NCI-H146 (cell line): ENCODE measurements at places on chromosomes 12 and 14.

GRCh38 chr12:12821975-12822374 is 8.8 kb downstream of the DDX47 start:
- DNase-seq = no peak

DNA sequence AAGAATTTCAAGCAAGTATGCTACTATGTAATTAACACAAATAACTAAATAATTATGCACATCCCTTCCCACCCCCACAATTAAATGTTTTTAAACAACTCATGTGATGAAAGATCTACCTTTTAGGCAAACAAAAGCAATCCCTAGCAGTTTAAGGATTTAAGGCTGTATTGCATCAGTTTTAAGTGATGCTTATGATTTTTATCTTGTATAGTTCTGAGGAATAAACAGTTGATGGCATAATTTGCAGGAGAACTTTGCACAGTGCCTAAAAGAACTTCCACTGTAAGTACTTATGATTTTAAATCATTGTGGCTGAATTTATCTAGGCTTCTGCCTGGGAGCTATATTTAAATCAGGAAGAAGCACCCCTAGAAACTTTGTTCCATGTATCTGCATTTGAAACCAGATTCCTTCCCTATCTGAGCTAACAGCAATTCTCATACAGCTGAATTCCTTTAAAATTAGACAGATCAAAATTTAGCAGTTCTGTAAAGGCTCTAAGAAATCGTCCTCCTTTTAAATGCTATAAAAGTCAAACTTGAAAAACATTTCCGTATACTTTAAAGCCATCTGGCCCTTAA is 388.6 kb downstream of the BCAT1 start:
- DNase-seq = no peak

GRCh38 chr12:80413462-80413861 is 30.6 kb upstream of the PTPRQ start:
- peak; percentile 39 for DNase-seq

GRCh38 chr14:76964695-76965094 is 63.8 kb downstream of the IRF2BPL start:
- DNase-seq = no peak

DNA sequence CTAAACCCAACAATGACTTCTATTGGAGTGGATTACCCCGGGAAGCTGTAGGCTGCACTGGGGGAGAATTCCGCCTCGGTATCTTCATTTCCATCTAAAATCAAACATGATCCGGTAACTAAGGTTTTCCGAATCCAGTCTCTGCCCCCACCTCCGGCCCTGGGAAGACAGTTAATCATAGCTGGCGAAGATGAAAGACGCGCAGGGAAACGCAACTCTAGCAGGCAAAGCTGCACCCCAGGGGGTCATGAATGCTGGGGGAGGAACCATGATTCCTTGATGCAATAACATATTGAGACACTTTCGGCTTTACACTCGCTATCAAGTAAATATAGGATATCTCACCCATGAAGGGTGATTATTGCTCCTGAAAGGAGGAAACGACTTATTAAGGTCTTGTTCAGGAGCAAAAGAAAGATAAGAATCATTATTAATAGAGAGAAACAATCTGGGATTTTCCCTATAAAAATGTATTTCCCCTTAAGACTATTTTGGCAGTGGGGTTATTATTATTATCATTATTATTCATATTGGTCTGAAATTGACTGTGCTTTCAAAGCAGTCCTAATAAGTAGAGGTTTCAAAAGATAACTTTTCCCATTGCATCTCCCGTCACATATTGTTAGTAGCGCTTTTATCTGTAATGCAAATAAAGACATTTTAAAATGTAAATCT is 614.9 kb downstream of the VRK1 start:
- no peak for DNase-seq

- no peak for DNase-seq
These were observed 16.0 kb upstream of the ZFP36L1 start for GRCh38 chr14:68808696-68809480.

DNA sequence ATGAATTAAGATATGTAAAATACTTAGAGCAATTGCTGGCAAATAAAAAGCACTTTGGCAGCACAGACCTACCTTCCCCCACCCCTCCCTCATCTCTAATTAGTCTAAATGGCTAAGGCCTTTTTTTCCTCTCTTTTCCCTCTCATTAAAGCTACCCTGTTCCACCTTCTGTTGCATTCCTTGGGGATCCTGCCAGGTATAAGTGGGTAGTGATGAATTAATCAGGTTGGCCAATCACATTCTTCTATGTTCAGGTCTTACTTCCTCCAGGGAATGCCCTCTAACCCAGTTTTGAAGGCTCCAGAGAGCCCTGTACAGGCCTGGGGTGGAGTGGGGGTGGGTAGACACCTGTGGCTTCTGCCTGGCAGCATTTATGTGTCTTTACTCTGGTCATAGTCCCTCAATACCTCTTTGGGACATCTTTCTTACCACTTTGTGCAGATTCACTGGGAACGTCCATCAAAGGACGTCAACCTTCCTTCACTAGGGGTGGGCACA is 28.4 kb downstream of the HSPB8 start:
- DNase-seq = no peak

DNA sequence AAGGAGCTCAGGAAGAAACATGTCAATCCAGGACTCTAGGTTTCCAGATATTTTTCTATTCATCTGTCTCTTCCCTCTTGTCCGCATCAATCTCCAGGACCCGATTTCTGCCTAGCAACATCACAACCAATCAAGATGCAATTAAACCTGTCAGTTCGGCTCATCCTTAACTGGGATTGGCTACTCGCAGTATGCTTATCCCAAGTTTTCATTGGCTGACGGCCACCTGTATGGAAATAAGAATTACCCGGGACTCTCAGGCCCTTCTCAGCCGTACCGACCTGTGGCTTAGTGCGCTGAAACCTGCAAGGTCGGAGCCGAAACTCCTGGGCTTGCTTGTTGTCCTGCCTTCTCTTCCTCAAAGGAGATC is 20.4 kb upstream of the ATP5MC2 start:
- peak; percentile 98 for DNase-seq

- no peak for DNase-seq
These were observed 36.4 kb downstream of the CPNE8 start for GRCh38 chr12:38869036-38869435.

GRCh38 chr12:3935078-3935477 is 61.9 kb upstream of the PARP11 start:
- DNase-seq = no peak

GRCh38 chr12:46711756-46712155 is 114.0 kb downstream of the SLC38A4 start:
- no peak for DNase-seq

GRCh38 chr14:96400495-96400894 is 8.6 kb downstream of the AK7 start:
- no peak for DNase-seq

DNA sequence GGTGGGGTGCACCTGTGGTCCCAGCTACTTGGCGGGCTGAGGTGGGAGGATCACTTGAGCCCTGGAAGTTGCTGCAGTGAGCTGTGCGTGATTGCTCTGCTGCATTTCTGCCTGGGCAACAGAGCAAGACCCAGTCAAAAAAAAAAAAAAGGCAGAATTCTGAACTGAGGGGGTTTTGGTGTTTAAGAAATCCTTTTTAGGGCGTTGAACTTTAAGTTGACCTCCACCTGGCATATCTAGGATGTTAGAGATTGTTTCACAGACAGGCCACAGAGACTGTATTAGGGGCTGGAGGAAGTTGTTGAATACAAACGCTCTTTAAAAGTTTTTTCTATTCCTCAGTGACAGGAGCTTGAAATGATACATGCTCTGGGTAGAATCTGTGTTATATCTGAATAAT is 60.5 kb downstream of the FBXW8 start:
- DNase-seq = no peak

DNA sequence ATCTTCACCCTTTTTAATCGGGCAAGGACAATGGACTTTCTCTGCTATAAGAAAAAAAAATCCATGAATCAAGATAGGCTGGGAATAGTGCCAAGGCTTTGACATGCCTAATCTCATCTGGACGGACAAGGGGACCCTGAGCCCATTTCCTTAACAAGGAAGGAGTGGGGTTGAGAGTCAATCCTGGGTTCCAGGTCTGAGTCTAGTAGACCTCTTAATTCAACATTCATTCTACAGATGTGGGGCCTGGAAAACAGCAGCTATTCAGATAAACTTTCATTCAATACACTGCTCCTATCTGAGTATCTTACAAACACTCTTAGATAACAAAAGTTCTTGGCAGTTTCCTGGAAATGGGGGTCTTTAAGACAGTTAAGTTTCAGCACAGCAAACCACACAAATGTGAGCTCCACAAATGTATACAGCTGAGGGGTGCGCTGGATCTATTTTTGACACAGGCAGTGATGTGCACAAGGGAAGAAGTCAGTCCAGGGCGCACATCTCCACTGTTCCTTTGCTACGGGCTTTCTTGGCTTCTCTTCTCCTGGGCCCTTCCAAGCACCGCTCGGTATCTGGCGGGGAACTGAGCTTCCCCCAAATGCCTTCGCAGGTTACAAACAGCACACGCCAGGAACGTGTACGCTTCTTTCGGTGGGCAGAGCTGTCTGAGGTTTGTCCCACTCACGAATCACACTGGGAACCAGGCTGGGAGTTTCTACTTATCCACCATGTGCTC is 82.2 kb upstream of the GPR68 start:
- DNase-seq = no peak

GRCh38 chr14:77593501-77593961 is 22.9 kb downstream of the SPTLC2 start:
- no peak for DNase-seq

GRCh38 chr12:121806009-121806545 is 2.3 kb downstream of the SETD1B start:
- no peak for DNase-seq

DNA sequence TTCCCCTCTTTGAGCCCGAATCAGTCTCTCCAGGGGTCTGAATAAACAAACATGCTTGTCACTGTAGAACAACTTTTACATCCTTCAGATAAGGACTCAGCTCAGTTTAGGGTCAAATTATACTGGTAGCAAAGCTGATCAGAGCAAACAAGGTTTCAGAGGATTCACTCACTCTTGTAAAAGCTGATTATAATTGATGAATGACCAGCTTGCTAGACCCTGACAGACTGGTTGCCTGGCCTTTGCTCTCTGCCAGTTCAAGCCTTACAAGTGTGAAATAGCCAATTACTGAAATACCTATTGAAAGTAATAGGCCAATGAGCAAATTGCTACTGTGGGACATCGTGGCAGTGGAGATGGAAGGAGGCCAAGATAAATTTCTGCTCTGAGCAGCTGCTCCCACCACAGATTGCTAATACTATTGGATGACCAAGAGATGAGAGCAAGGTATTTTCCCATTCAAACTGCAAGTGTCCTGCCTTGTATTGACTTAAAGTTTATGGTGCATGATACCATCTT is 177.6 kb downstream of the PDZRN4 start:
- DNase-seq = peak; percentile 85

GRCh38 chr14:22010545-22011252 is 337.1 kb upstream of the OR4E1 start:
- DNase-seq = no peak

DNA sequence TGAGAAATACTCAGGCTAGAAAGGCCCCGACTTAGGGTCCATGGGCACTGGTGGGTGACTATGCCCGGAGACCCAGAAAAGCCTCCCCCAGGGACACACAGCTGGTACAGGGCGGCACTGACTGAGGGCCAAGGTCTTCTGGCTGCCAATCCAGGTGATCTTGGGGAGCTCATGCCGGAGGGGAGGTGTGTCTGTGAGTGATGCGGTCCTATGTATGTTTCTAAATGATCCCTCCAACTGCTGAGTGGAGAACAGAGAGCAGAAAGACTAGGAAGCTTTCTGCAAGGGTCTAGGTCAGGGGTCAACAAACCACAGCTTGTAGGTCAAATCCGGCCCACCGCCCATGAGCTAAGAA is 391 bp downstream of the SERPINA4 start:
- DNase-seq = no peak

GRCh38 chr14:96482986-96483385 is 19.2 kb upstream of the PAPOLA start:
- DNase-seq = no peak

- no peak for DNase-seq
These were observed 37.9 kb upstream of the PLEKHG6 start for GRCh38 chr12:6272300-6273204.

DNA sequence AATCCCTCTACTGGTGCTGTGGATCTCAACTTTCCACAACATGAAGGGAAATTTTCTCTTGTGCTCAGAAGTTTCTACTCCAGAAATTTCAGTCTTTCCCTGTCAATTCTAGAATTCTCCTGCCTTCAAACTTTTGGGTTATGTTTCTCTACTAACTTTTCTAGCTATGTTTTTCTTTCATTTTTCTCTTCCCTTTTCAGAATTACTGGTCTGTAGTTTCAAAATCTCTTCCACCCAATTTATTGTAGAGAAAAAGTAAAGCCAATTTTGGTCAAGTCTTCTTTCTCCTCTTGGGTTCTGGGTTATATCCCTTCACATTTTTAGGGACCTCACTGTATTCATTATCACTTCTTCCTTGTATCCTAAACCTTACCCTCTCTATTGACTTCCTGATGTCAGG is 18.9 kb downstream of the CNTN1 start:
- no peak for DNase-seq

GRCh38 chr14:58861586-58861985 is 223.8 kb downstream of the DACT1 start:
- DNase-seq = no peak

DNA sequence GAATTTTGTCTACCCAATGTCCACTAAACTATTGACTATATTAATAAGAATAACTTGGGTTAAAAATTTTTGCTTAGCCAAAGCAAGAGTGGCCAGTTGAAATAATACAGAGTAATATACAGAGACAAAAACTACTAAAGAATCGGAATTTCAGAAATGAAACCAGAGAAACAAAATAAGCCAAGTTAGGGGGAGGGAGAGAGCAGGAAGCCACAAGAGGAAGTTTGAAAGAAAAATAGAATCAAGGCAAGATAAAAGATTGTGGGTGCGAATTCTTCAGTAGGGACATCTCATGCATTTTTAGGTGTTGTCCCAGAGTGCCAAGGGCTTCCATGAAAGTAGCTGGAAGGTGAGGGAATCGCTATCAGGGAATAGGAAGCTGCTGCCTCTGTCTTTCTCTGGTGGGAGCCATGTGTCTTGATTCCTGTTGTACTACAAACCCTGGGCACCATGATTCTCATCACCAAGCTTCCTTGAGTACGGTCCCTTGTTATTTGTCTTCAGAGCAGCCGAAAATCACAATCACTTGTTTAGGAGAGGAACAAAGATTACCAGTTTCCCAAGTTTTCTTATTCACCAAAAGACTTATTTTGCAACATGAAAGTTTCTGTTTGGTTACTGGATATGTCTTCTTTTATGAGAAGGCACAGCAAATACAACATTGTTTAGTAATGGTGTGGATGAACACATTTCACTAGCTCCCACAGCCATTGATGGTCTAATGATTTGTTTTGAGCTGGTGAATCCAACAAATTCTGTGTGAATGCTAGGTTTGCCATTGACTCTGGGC is 16.7 kb downstream of the NEUROD4 start:
- DNase-seq = no peak
